SK-N-SH (cell line): ENCODE measurements at places on chromosomes 6 and 20. TPM values are rescaled to one million over a fixed set of nuclear protein-coding genes. Genes with fewer than 3 reads are reported as not detected.

- H3K27ac ChIP-seq: no peak overlapping the region
- peaks cover 3% of the 10 kb centered on the region; the same call in 1 of the 2 replicates for H3K4me1 ChIP-seq
- H3K36me3 ChIP-seq: no peaks in the 10 kb centered on the region
- no peak for DNase-seq
- H3K27me3 ChIP-seq: peaks cover 6% of the 10 kb centered on the region; the same call in 1 of the 2 replicates
Observed at GRCh38 chr20:32908334-32909292, 49.9 kb downstream of the EFCAB8 start.

- no peak overlapping the region for H3K27ac ChIP-seq
- no peaks in the 10 kb centered on the region for H3K4me1 ChIP-seq
- H3K36me3 ChIP-seq: no peaks in the 10 kb centered on the region
- no peak overlapping the region for H3K4me3 ChIP-seq
Observed at GRCh38 chr20:55565096-55565773, 440.1 kb downstream of the CBLN4 start.

DNA sequence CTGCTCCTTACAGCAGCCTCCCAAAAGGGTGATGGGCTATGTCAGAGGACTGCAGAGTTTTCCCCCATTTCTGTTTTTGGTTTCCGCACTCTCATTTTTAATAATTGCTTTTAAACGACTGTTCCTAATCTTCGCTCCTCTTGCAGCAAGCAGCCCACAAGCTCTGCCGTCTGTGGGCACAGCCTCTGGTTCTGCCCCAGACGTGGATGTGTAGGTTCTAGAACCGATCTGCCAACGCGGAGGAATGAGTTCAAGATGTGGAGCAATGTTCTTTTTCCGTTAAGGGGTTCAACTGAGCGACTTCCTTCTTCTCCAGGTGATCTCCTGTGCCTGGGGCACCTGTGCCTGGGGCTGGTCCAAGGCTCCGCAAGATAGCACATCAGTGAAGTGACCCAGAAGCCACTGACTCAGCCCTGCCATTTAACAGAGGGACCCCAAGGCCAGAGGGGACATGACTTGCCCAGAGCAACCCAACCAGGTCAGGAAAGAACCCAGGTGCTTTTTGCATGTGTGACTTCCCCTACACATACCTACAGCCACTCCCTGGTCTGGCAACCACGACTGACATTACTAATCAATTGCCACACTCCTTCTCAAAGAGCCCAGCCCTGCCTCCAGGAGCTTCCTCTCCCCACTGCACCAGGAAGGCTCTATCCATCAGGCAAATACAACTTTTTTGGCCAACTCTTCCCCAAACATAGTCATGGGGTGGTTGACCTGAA lies 22.7 kb downstream of the PMEPA1 start:
- H3K36me3 ChIP-seq: no peaks in the 10 kb centered on the region
- H3K4me1 ChIP-seq: 0 out of 2 replicates have a peak, but pooled peaks cover 14% of the 10 kb centered on the region
- no peaks in the 10 kb centered on the region for H3K27me3 ChIP-seq
- H3K27ac ChIP-seq: peak overlapping the region; percentile 94

DNA sequence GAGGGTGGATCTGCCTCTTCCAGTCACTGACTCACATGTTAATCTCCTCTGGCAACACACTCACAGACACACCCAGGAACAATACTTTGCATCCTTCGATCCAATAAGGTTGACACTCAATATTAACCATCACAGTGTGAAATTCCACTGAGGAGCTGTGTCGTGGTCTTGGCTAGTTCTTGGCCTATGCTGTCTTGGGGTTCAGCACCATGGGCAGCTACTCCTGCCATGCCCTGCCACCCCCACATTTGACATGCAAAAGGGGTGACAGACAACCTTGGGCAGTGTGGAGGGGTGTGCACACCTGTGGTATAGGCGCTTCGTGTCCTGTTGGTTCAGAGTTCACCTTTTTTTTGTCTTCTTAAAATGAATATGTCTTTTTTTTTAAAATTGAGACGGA lies 25.8 kb downstream of the ANKRD6 start:
- H3K4me3 ChIP-seq: no peak overlapping the region
- DNase-seq: no peak
- no peaks in the 10 kb centered on the region; the same call in 1 of the 2 replicates for H3K4me1 ChIP-seq
- H3K27me3 ChIP-seq: no peaks in the 10 kb centered on the region

DNA sequence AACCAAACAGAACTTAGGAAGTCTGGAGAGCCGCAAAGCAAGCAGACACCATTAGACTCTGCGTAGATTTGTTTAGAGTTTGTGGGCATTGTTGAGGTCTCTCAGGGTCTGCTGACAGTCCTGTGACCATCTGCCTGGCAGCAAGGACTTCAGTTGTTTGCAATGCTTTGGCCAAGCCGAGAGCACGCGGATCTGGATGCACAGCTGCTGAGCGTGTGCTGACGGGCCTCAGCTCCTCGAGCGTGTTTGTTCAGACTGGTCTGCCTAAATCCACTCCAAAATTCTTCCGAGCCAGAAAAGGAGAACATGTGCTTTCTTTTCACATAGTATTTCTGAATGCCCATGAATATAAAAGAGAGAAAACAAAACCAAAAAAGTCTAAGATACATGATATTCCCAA lies 159.0 kb downstream of the ZNF217 start:
- no peak for DNase-seq
- H3K36me3 ChIP-seq: no peaks in the 10 kb centered on the region
- H3K27ac ChIP-seq: no peak overlapping the region
- no peaks in the 10 kb centered on the region for H3K27me3 ChIP-seq
- no peak overlapping the region for H3K4me3 ChIP-seq

- H3K4me1 ChIP-seq: no peaks in the 10 kb centered on the region; the same call in 1 of the 2 replicates
- peaks cover 17% of the 10 kb centered on the region for H3K36me3 ChIP-seq
- no peaks in the 10 kb centered on the region for H3K27me3 ChIP-seq
- H3K27ac ChIP-seq: no peak overlapping the region
- DNase-seq: no peak
Observed at GRCh38 chr20:13586133-13586532, 52.6 kb downstream of the TASP1 start.

DNA sequence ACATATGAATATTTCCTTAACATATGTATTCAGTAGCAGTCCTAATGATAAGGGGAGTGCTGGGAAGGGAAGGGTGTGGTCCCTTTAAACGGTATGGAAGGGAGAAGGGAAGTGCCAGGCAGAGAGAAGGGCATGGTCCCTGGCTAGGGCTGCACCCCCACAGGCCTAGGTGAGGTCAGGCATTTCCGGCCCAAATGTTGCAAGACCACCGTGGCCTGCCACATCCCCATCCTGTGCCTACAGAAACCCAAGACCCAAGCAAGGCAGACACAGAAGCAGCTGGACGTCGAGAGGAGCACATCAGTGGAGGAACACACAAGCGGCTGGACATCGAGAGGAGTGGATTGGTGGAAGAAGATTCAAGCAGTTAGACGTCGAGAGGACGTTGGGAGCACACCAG lies 5.9 kb downstream of the RRAGD start:
- no peaks in the 10 kb centered on the region for H3K36me3 ChIP-seq
- H3K27ac ChIP-seq: no peak overlapping the region
- H3K4me3 ChIP-seq: no peak overlapping the region
- H3K4me1 ChIP-seq: no peaks in the 10 kb centered on the region; the same call in 1 of the 2 replicates
- H3K27me3 ChIP-seq: peaks cover 10% of the 10 kb centered on the region; the same call in 1 of the 2 replicates
- no peak for DNase-seq

GRCh38 chr6:43442935-43443334 lies 12.4 kb downstream of the DLK2 start:
- H3K4me3 ChIP-seq: no peak overlapping the region
- no peaks in the 10 kb centered on the region for H3K4me1 ChIP-seq
- no peak for DNase-seq
- H3K27me3 ChIP-seq: no peaks in the 10 kb centered on the region

DNA sequence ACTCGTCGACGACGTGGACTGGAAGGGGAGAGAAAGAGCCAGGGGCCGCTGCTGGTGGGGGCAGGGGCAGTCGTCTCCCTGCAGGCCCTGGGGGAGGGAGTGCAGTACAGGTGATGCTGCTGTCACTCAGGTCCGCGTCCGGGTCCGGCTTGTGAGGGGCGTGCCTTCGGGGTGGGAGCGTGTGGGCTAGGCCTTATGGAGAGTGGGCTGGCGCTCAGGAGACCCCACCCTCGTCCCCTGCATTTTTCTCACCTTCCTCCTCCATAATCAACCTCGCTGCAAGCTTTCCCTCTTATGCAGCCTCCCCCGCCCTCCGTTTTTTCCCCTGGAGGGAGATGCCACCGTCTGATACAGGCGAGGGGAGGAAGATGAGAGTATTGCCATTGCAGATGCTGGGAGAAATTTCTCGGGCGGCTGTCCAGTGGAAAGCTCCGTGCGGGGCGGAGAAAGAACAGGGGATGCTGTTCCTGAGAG lies 632 bp downstream of the PCMT1 start:
- DNase-seq: peak; percentile 77
- no peaks in the 10 kb centered on the region for H3K27me3 ChIP-seq
- H3K4me1 ChIP-seq: peaks cover 5% of the 10 kb centered on the region
- H3K36me3 ChIP-seq: no peaks in the 10 kb centered on the region

Gene RIPPLY2
- 0.33 and 1.3 TPM in 2 replicates for polyA plus RNA-seq

Gene SLC16A10
- polyA plus RNA-seq: 0.08 and 0.12 TPM in 2 replicates

Gene MUCL3
- not detected in 2 replicates for polyA plus RNA-seq

Gene PRR18
- 0.02 TPM in 1 of 2 replicates, not detected in the other for polyA plus RNA-seq

Gene MYB
- polyA plus RNA-seq: 0.85 and 1.2 TPM in 2 replicates
